ENCODE measurements at places on chromosomes 2 and 18.

GRCh38 chr2:105865222-105865913, 120.7 kb downstream of the NCK2 start:
- DNase-seq = no peak

GRCh38 chr2:85862426-85862825, 26.4 kb downstream of the ST3GAL5 start:
- DNase-seq = no peak

DNA sequence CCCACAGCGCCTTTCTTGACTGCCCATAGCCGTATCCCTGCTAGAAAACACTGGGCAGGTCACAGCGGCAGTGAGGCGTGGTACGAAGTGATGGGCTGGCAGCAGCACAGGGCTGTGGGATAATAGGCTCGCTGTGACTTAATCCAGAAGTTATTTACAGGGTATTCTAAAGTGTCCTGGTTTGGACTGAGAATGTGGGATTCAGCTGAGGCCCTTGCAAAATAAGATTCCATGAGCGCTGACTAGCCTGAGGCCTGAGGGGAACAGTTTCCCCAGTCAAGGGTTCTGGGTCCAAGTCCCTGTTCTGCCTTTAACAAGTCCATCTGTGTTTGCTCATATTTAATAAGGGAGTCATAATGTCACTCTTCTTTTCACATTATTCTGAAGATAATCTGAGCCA, 34.6 kb downstream of the SETBP1 start:
- no peak for DNase-seq

DNA sequence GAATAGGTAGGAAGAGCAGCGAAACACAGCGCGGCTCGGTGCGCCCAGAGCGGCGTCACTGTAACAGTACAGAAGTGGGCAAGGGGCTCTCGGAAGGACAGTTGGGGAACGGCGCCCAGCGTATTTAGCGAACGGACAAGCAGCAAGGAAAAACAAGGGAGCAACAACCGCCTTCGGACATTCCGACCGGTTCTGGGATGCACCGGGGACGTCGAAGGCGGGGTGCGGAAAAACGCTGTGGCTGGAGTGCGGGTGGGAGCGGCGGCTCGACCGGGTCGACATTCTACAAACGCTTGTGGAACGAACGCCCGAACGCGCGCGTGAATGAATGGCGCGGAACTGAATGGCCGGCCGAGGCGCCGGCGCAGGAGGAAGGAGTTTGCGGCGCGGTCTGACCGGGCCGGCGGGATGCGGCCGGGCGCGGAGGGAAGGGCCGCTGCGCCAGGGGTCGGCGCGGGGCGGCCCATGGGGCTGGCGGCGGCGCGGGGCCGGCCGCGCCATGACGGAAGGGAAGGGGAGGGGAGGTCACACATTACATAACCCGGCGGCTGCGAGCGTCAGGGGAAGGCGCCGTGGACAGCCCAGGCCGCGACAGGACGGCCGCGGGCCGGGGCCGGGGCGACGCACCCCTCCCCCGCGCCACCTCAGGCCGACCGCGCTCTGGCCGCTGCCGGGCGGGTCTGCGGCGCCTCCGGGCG, 605 bp downstream of the REV1 start:
- peak; percentile 13 for DNase-seq

DNA sequence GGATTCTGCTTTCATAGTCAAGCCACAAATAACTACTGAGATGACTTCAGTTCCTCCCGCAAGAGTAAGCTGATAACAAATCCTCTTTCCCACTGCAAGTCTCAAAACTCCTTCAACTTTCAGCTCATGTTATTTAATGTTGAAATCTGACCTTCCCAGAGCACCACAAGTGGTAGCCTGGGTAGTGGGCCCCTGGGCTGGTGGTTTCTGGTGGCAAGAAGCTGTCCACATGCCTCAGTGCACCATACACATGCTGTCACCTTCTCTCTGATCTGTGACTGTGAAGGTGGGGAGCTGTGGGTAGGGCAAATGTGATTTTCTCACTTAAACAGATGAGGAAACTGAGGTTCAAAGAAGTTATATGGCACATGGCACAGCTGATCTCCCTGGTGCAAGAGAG, 246.1 kb upstream of the EPAS1 start:
- no peak for DNase-seq

DNA sequence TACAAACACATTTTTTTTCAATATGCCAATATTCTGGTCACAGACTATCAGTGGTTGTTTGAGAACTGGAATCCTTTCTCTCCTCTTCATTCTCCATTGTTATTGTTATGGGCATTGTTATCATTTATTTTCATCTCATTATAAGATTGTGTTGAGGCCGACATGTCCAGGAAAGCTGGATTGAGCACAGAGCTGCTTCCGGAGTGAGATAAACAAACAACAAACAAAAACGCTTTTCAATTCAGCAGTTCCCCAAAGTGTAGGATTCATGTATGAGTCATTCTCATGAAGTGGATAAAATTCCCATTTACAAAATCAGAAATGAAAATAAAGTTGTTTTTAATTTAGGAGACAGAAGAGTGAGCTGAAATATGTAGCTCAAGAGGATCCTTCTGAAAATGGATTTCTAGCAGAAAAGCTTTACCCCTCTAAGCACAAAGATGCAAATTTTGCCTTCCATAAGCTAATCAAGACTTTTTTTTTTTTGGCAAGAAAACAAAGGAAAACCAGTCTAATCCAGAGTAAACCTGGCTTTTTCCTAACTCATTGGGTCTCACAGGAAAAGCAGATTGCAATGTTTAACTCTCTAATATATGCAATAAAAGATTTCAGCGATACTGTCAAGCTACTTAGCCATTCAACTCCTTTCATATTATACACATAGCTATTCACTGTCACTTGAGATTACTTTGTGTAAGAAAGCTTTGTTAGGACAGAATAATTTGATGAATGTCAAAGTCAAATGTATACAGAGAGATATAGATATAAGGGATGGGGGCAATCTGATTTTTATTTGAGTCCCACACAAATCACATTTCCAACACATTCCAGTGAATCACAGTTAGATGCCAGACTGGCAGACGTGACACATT, 1441.7 kb upstream of the CELF4 start:
- DNase-seq = no peak

DNA sequence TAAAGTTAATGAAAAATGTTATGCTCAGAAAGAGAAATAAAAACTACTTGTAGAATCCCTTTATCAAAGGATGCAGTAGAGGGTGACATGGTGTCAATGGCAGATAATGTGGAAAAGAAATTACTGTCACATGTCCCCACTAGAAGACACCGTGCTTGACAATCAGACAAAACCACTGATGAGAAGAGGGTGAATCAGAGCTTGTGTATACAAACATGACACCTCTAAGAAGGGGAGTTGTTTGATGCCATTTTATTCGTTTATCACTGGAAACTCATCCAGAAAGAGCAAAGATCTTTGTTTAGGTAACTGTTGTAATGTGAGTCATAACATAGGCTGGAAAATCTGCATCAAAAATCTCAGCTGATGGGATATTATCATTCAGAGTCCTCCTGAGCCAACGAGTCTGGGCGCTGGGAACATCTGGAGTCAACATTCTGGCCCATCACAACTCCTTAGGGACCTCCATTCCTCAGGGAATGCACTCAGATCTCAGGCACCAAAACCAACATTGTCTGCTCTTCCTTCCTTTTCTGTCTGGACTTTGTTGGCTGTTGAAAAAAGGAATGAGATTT, 49.5 kb upstream of the RAB12 start:
- no peak for DNase-seq

- no peak for DNase-seq
Measured at GRCh38 chr18:43800584-43800983, 523.3 kb upstream of the SYT4 start.

DNA sequence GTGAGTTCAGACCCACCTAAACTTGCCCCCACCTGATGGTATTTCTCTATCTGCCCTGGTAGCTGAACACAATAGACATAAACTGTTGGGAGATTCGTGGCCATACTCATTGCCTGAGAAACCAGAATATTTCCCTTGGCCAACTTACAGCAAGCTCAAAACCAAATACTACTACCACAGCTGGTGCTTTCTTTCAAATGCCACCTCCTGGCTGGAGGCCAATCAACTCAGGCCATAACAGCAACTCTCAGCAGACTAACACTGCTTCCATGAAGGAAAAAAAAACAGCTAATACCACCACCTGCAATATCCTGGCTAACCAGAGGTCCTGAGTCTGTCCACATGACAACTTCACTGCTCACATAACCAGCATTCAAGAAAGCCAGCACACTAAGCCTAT, 373.1 kb downstream of the CMPK2 start:
- DNase-seq = no peak

- DNase-seq = no peak
Measured at GRCh38 chr2:232147440-232148077, 186.0 kb downstream of the DIS3L2 start.

DNA sequence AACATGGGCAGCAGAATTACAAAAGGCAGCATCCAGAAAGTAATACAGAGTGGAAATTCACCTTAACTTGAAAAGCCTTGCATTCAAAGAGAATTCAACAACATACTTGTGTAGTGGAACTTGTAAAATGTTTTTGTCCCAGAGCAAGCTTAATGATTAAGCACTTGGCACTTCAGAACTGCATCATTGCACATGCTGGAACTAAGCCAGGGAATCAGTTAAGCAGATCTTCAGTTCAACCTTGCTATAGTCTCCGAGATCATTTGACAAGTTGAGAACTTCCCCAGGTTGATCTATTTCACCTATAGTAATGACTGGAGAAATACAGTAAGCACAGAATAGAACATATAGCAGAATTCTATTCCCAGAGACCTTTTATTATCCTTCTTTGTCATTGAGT, 1337.2 kb upstream of the NXPH2 start:
- DNase-seq = no peak

DNA sequence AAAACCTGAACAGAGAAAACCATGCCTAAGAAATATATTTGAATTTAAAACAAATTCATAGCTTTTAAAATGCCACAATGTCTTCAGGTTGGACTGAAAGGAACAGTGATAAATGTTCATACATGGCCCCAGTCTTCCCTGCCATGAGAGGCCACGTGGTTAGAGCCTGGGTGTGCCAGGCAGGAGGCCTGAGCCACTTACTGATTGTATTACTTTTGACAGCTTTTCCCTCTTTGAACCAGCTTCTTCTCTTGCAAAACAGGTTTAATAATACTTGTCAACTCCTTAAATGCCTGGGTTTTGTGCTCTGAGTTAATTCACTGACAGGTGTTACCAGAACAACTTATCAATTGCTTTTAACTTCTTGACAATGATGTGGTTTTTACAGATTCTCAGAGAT, 27.0 kb downstream of the RBKS start:
- no peak for DNase-seq

DNA sequence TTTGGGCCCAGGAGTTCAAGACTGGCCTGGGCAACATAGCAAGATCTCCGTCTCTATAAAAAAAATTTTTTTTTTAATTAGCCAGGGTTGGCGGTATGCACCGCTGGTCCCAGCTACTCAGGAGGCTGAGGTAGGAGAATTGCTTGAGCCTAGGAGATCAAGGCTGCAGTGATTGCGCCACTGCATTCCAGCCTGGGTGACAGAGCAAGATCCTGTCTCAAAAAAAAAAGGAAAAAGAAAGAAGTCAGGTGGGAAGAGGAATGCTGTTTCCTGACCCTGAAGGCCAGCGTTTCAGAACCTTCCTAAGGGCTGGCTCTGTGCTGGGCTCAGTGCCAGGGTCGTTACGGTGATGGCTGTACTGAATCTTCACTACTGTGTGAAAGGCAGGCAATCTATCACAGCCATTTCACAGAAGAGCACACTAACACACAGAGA, 35.0 kb upstream of the AGAP1 start:
- no peak for DNase-seq

DNA sequence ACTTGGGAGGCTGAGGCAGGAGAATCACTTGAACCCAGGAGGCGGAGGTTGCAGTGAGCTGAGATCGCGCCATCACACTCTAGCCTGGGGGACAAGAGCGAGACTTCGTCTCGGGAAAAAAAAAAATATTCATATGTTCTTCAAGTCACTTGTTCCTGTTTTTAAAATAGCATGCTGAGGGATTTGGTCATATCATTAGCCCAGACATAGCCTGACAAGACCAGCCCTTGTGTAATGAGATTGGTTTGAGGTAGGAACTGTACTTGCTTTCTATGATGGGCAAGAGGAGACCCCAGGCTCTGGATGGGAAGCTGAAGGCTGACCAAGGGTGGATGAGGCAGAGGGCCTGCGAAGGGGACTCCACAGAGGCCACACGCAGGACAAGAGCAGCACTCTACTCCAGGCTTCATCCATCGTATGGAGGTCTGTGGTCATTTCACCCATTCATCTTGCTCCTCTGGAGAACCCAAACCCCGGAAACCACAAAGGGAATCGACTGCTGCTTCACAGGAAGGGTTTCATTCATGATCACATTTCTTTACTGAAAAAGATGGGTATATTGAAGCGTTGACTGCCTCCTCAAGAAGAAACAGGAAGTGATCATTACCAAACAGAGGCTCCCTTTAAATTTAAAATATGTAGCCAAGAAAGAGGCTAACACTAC, 87.1 kb upstream of the ZNF397 start:
- no peak for DNase-seq

- DNase-seq = no peak
Measured at GRCh38 chr2:179017773-179018357, 32.1 kb downstream of the CCDC141 start.

DNA sequence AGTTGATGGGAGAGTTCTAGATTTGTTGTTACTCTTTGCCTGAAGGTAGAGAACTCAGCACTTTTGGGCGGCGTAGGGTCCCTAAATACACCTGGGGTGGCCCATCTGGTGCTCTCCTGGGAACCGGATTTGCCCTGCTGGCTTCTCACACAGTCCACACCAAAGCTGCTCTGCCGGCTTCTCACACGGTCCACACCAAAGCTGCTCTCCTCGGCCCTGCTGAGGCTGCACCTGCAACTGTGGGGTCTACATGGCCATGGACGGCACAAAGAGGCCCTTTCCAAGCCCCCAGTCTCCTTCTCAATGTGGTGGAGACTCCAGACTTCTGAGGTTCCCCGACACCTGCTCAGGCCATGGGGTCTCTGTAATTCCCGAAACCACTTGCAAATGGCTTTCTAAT, 124.8 kb upstream of the GPC1 start:
- no peak for DNase-seq

DNA sequence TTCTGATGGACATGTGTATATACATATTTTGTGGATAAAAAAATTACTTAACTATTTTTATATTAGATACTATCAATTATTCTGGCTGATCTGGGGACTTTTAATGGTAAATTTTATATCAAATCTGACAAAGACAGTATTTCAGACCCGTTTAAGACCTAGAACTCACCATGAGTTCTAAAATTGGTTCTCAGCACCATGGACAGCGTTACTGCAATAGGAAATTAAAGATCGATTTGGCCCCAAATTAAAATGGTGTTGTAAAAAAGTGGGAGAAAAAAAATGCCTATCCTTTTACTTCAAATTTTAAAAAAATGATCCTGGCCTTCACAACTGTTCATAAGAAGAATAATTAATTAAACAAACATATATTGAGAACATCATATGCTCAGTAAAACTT, 919 bp upstream of the SCN2A start:
- no peak for DNase-seq

- no peak for DNase-seq
Measured at GRCh38 chr2:195594919-195595694, 61.9 kb upstream of the SLC39A10 start.

- DNase-seq = no peak
Measured at GRCh38 chr2:43531251-43531650, 64.6 kb downstream of the THADA start.

GRCh38 chr2:43065871-43066270, 160.5 kb downstream of the ZFP36L2 start:
- no peak for DNase-seq

- no peak for DNase-seq
Measured at GRCh38 chr2:147463881-147464520, 380.8 kb upstream of the ACVR2A start.

GRCh38 chr2:201267278-201268030, 7.1 kb downstream of the CASP8 start:
- no peak for DNase-seq

All from stimulated activated CD8-positive, alpha-beta memory T cell treated with anti-CD3 and anti-CD28 coated beads, Interleukin-15, amount 100 ng/mL, for 24 hours (primary cell).